Stimulated activated CD4-positive, alpha-beta T cell treated with anti-CD3 and anti-CD28 coated beads, Interleukin-12 subunit alpha, Interleukin-12 subunit beta, amount 100 ng/mL, for 24 hours (primary cell): ENCODE measurements at places on chromosomes 12 and 14.

GRCh38 chr12:92987846-92988621, 58.9 kb upstream of the EEA1 start:
- DNase-seq, result peak; percentile 2

DNA sequence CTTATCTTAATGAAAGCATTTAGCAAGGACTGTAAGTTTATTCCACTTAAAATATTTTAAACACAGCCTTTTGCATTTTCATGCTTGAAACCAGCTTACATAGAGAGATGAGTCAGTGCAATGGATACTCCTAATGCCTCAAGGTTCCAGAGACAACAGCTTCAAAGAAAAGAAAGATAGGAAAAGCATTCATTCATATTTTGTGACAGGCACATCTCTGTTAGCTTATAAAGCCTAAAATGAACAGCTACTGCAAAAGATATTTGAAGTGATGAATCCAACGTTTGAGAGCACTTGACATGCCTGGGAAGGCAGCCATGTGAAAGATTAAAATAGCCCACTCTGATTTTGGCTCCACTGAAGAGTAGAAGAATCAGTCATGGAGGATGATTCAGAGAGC, 814.5 kb downstream of the RPS29 start:
- DNase-seq, result no peak

DNA sequence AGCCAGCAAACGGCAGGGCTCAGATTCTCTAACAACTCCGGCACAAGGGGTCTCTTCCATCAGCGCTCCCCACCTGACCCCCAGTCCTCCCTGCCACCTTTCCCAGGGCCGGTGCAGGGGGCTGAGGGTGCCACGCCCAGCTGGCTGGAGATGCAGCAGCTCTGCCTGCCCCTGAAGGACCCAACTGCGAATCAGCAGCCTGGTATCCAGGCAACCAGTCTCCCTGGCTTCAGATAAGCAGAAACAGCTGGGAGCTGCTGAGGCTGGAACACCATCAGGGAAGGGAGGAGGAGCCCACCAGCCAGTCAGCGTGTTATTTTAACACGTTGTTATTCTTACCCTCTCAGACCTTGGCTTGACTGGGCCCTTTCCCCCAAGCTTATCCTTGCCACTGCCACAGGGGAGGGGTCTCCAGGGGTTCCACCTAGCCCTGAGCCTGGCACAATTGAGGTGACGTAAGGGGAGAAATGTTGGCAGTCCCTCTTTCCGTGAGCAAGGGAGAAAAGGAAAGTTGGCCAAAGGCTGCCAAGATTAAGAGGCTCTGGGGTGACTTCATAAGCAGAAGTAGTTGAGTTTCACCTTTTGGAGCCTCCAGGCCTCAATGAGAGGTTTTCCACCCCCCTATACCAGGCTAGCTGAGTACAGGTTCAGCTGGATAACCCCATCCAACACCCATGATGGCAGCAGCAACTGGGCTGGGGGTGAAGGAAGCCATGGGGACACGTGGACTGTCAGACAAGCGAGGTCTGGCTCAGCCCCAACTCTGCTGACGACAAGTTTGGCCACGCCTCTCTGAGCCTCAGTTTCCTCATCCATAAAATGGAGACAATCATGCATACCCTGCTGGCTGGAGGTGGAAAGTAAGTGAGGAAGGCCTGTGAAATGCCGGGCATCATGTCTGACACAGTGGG, 91.1 kb downstream of the IRF2BPL start:
- DNase-seq, result no peak

- DNase-seq, result no peak
Measured at GRCh38 chr12:80419644-80420043, 24.4 kb upstream of the PTPRQ start.

- DNase-seq, result no peak
Measured at GRCh38 chr14:52077256-52077979, 8.6 kb upstream of the NID2 start.

DNA sequence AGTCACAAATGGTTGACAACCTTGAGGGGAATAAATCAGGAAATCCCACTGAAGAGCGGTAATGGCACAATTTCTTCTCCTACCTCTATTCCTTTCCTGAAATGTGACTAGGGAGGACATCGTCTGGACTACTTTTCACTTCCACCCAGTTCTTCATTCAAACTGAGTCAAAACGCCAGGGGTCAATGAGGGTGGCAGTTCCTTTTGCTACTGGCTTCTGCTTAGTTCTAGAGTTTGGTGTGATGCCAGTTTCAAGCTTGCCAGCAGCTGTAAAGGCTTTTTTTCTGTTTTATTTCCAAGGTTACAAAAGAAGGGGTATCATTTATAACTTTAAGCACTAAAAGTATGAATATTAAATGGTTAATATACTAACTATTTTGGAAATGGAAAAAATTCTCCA, 286.5 kb downstream of the SOX5 start:
- DNase-seq, result no peak

- DNase-seq, result no peak
Measured at GRCh38 chr12:59194794-59195193, 274.5 kb upstream of the LRIG3 start.

DNA sequence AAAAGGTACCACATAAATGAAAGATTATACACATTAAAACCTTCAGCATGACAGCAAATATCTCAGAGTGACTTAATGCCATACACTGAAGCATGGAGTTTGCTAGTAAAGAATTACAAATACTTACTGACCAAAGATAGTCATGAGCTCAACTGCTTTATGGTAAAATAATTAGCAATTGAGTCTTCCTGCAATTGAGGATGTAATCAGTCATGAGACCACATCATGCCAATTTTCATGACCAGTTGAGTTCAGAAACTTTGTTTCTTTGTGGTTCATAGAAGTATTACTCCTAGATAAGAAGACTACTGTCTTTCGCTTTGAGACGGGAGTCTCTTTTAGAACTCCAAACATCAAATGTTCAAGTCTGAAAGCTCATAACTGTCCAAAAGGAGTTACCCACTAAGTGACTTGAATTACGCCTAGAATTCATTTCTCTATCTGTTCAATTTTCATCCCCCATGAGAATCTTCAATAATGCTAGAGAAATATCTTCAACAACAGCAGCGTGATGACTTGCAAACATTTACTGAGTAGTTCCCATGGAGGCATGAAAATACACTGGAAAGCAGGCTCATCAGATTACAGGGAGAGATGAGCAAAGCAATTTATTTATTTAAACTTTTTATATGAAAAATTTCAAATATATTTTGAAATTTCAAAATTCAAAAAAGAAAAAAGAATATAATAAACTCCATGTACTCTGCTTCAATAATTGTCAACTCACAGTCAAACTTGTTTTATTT, 120.0 kb downstream of the BTG1 start:
- DNase-seq, result no peak

DNA sequence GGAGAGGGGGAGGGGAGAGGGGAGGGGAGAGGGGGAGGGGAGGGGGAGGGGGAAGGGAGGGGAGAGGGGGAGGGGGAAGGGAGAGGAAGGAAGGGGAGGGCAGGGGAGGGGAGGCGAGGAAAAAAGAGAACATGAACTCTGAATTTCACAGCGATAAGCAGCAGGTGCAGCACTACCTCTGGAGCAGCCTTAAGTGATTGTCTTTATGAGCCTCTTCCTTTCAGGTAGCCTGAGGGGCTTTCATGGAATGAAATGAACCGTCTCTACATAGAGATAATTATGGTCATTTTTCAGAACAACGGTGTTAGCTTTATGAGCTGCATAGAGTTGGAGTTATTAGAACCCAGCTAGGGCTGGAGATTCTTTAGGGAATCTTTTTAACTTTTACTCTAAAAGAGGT, 18.1 kb upstream of the PTCSC3 start:
- no peak for DNase-seq

DNA sequence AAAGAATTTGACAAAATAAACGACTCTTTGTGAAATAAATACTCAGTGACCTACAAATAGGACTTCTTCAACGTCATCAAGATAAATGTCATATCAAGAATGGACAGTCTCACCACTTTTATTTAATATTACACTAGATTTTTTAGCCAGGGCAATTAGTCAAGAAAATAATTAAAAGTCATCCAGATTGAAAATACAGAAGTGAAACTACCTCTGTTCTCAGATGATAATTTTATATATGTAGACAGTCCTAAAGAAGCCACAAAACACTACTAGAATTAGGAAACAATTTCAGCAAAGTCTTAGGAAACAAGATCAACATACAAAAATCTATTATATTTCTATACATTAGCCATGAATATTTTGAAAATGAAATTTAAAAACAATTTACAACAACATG, 689.6 kb upstream of the SEL1L start:
- DNase-seq, result no peak

DNA sequence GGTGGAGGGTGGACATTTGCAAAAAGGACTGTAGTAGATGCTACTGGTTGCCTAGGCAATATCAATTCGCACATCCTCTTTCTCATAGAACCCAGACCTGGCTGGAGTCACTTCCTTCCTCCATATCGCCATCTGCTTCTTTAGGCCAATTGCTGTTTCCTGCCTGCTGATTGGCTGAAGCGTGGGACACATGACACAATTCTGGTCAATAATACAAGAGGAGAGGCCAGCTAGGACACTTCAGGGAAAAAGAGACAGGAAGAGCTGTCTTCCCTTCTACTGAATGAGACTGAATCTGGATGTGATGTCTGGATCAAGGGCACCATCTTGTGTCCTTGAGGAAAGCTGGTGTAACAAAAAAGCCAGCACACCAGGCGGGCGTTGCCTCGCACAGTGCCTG, 53.8 kb downstream of the TRPV4 start:
- no peak for DNase-seq

- no peak for DNase-seq
Measured at GRCh38 chr12:104708891-104709290, 249.2 kb downstream of the SLC41A2 start.

GRCh38 chr14:96881713-96882112, 84.5 kb downstream of the VRK1 start:
- DNase-seq, result no peak

DNA sequence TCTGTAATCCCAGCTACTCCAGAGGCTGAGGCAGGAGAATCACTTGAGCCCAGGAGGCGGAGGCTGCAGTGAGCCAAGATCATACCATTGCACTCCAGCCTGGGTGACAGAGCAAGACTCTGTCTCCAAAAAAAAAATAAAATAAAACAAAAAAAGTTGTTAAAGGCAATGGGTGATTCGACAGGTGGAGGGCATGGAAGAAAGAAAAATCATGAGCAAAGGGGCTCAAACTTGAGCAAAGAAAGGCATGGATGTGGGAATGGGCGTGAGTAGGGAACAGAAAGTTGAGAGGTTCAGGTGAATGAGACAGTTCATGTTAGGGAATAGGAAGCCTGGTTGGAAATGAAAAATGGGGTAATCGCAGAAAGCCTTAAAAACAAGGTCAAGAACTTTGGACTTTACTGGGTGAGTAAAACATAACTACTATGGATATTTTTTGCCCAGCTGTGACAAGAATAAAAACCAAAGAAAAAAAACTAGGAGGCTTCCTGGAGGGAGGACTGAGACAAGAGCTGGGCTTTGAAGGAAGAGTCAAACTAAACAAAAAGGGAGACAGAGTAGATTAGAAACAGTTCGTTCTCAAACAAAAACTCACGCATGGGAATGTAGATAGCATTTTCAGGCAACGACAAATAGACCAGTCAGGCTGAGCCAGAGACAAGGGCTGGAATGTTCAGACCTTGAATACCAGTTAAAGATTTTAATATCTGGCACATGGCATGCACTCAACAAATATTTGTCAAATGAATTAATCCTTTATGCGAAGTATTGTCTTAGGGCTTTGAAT, 18.8 kb downstream of the PYM1 start:
- no peak for DNase-seq

DNA sequence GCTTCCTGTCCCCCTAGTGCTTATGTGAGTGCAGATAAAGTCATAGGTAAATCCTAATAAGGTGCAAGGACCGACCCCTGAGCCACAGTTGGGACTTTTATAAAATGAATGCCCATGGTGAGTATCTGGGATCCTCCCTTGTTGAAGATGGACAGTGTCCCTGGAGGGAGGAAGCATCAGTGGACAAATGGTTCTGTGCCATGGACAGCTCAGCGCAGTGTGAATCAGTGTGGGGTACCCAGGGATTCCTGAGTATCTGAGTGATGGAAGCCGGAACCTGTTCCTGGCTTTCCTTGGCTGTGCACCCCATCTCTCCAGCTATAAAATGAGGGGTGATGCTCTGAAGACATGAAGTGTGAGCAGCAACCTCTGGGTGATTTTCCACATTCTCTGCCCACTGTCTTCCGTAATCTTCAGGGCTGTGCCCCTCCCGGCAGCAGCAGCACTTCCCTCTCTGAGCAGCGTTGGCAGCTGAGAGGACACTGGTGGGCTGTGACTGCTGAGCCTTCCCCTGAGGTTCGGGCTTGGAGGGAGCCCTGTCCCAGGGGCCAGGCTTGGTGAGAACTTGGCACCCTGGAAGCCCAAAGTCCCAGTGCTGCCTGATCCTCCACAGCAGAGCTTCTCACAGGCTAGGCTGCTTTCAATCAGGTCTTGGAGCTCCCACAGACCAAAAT, 25.0 kb downstream of the VCPKMT start:
- DNase-seq, result no peak

GRCh38 chr14:99187858-99188257, 84.1 kb downstream of the BCL11B start:
- no peak for DNase-seq

GRCh38 chr14:96189281-96189711, 15.3 kb upstream of the BDKRB2 start:
- no peak for DNase-seq

- no peak for DNase-seq
Measured at GRCh38 chr14:91754185-91754584, 22.3 kb upstream of the CATSPERB start.

GRCh38 chr14:32209471-32209870, 6.4 kb upstream of the RNU6-8 start:
- DNase-seq, result no peak

DNA sequence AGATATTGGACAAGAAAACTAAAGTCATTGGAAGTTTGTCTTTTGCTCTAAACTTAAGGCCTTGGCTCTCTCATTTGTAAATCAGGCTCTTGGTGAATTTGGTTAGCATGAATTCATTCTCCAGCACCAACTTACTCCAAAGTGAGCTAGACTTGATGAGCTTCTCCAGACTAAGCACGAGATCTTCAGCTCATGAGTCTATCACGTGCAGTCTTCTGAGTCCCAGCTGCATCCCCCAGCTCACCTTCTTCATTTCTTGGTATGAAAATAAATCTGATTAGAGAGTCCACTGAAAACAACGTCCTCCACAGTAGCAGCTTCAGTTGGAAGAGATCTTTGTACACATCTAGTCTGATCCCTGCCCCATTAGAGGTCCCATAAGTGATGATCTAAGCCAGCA, 52.5 kb upstream of the DDX11 start:
- DNase-seq, result no peak

- DNase-seq, result no peak
Measured at GRCh38 chr12:115943630-115944391, 333.7 kb downstream of the MED13L start.

DNA sequence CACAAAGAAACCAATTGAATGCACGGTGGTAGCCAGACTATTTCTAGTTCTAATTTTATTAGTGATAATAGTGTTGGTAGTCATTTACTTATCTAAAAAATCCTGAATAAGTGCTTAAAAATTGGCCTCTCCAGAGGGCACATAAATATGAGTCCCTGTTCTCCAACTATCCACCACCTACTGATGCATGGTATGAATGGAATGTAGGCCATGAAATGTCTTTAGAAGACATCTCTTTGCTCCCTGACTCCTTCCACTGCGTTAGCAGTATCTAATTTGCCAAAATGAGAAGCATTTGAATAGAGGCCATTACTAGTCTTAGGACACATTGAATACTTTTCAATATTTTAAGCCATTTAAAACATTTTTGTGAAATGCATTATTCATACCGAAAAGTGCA, 261.7 kb downstream of the LRFN5 start:
- DNase-seq, result no peak

GRCh38 chr14:41609704-41610183, 3.1 kb downstream of the LRFN5 start:
- DNase-seq, result no peak
